ENCODE measurements at places on chromosomes 6 and 20.

DNA sequence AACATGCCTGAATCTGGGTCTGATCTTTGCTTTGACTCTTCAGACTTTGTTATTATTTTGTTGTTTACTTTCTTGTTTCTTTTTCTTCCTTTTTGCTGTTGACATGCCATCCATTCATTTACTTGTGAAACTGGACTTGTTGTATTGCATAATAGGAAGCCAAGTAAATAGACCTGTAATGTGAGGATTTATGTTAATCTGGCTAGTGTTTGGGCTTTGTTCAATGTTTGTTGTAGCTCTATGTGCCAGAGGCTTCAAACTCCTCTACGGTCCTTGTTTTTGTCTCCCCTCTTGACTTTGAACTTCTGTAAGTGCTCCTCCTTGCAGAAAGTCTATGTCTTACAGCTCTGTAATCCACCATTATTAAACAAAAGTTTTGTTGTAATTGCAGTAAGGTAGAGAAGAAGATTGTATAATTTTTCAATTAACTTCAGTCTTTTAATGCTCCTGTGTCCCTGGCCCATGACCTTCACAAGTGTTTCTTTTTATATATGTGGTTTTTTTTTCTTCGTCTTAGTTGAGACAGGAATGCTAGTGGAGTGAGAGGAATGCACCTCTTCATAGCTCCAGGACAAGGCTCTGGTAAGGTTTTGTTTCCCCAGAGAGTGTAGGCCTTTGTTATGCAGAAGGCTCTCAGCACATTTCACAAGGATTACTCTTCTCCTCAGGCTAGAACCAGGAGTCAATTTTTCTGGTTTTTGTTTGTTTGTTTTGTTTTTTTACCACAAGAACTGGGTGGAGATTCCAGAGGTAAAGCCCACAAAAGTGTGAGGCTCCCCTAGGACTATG is 1061.8 kb upstream of the CITED2 start:
- DNase-seq, result no peak

DNA sequence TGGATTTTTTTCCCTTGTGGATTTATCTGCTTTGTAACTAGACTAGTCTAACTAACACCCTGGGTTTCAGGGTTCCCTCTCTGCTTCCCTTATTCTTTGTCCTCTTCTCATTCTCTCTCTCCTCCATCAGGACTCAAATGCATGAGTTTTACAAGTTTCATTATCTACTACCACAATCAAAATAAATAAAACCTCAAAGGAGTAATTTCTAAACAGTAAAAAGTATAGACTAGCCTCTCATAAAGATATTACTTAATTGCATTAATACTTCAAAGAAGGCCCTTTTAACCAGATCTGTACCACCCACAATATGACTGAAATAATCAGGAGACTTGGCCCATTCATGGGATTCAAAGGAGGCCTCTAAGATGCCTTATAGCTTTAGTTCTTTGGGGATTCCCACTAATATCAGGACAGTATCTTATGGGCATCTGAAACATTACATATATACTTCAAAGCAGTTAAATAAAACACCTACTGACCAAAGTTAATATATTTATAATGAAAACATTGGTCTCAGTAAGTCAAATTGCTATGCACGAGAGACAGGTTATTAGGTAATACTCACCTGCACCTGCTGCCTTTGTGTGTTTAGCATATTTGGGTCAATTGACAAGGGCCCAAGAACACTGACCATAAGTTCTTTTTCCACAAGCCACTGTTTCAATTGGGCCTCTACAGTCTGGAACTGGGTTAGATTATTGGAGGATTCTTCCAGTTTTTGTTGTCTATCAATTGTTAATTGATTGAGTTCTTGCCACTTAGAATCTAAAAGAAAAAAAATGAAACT is 85.7 kb downstream of the DST start:
- DNase-seq, result no peak

- no peak for DNase-seq
These were observed 226.8 kb downstream of the C6orf118 start for GRCh38 chr6:165082636-165083035.

DNA sequence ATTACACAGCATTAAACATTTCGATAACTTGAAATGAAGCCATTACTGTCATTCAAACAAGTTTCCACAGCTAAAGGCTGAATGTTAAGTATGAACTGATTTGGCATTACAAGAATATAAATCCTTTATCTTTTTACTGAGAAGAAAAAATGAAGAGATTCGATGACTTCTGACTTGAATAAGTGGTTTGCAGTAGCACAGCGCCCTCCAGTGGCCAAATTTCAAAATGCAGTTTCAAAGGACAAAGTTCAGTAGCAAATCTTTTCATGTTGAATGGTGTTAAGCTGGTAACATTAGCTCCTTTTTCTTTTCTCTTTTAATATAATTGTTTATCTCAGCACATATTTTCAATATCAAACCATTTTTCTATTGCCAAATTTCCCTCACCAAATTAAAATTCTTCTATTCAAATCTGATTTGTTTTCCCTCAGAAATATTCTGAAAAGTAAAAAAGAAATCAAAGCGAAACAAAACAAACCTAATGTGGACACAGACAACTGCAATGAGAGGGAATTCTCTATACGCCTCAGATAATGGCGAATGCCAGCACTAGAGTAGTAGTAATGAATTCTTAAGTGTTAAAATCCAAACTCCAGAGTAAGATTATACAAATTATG is 145.7 kb downstream of the BTBD9 start:
- peak; percentile 72 for DNase-seq

GRCh38 chr6:116238083-116238482 is 15.8 kb downstream of the TSPYL4 start:
- DNase-seq, result no peak

- peak; percentile 28 for DNase-seq
These were observed 238.7 kb upstream of the SOX4 start for GRCh38 chr6:21354805-21355238.

DNA sequence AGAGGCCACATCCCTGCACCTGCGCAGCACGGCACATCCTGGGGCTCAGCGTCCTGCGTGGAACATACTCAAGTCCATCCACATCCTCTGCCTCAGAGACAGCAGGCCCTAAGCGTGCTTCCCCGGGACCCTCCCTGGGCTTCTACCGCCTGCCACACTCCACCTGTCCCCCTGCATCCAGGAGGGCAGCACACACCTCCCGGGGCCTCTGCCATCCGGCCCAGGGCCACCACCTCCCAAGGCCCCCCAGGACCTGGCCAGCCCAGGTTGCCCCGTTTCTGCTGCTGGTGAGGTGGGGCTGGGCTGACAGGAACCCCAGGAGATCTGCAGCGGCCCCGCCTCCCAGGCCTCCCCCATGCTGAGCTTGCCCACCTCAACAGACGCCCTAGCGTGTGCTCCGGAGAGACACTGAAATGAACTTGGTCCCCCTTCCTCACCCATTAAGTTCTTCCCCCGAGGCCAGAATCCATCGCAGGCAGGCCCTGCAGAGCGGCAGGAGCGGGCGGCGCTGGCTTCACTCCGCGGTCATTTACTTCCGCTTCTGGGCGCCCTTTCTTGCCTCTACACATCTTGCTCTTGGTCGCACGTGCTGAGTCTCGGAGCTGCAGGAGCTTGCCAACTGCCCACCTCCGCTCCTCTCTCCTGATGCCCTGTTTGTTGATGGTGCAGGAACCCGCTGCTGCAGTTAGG is 235.3 kb downstream of the TAF4 start:
- no peak for DNase-seq

GRCh38 chr6:8389036-8389818 is 46.1 kb downstream of the SLC35B3 start:
- DNase-seq, result no peak

DNA sequence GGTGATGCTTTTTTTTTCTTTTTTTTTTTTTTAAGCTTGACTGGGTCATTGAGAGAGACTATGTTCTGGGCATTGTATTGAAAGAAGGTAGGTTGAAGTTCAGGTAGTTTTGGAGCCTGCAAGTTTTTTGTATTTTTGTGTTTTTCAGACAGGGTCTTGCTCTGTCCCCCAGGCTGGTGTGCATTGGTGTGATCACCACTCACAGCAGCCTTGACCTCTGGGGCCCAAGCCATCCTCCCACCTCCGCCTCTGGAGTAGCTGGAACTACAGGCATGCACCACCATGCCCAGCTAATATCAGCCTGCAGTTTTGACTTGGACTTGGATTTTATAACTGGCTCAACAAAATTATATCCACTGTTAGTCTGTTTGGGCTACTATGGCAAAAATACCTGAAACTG is 31.7 kb upstream of the TFAP2A start:
- DNase-seq, result no peak

- DNase-seq, result no peak
These were observed 22.2 kb downstream of the EPB41L2 start for GRCh38 chr6:131040866-131041265.

- DNase-seq, result no peak
These were observed 1309.0 kb downstream of the EPHA7 start for GRCh38 chr6:92110403-92110802.

DNA sequence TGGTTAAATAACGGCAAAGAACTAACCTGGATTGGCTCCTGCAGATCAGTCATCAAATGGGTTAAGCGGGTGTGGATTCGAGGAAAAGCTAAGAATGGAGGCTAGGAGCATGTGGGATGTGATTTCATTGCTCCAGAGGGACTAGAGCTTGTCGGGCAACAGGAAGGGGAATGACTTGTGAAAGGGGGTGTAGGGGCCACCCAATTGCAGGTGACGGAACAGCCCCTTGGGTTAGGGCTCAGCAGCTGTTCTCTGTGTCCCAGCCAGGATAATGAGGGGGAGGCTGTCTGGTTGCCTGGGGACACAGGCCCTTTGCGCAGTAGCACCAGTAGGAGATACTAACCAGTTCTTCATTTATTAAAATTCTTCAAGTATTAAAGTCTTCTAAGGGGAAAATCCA is 25.0 kb upstream of the MRPS18A start:
- DNase-seq, result no peak

- no peak for DNase-seq
These were observed 45.0 kb upstream of the TRIM26 start for GRCh38 chr6:30258204-30258603.

GRCh38 chr6:157264701-157265100 is 58.6 kb downstream of the TMEM242 start:
- DNase-seq, result peak; percentile 56

GRCh38 chr6:7152462-7152861 is 44.7 kb downstream of the RREB1 start:
- DNase-seq, result no peak

GRCh38 chr20:15455279-15455678 is 1117.9 kb upstream of the FLRT3 start:
- DNase-seq, result no peak

DNA sequence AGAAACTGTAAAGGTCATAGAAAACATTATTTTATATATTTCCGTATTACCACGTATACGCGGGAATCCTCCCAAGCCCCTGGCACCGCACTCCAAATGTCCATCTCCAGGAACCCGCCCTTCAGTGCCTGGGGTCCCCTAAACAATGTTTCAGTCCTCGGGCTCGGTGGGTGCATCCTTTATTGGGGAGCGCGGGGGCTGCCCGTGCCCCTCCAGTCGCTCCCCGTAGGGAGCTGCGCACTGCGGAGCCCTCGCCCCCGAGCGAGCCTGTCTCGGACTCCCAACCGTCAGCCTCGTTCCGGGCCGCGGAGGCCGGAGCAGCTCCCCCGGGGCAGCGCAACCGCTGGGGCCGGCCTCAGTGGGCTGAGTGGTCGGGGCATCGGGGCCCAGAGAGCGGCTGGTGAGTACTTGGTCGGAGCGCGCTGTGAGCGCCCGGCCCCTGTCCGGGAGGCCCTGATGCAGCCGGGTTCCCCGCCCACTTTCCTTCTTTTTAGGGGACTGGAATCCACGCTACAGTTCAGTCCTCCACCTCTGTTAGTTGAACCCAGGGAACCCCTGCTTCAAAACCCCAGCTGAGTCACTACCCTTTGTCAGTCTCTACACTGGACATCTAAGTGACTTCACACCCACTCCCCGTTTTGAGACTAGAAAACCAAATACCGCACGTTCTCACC is at the start of gene DNAH8:
DNAH8 (plus strand) TSS at position 296 of the 674 bp plus-strand sequence. CDS start 7,499 bp downstream, outside the sequence.
- DNase-seq, result no peak

GRCh38 chr20:37922016-37922415 is 19.1 kb downstream of the VSTM2L start:
- DNase-seq, result no peak

GRCh38 chr6:106884576-106884975 is 90.0 kb downstream of the CD24 start:
- DNase-seq, result no peak

DNA sequence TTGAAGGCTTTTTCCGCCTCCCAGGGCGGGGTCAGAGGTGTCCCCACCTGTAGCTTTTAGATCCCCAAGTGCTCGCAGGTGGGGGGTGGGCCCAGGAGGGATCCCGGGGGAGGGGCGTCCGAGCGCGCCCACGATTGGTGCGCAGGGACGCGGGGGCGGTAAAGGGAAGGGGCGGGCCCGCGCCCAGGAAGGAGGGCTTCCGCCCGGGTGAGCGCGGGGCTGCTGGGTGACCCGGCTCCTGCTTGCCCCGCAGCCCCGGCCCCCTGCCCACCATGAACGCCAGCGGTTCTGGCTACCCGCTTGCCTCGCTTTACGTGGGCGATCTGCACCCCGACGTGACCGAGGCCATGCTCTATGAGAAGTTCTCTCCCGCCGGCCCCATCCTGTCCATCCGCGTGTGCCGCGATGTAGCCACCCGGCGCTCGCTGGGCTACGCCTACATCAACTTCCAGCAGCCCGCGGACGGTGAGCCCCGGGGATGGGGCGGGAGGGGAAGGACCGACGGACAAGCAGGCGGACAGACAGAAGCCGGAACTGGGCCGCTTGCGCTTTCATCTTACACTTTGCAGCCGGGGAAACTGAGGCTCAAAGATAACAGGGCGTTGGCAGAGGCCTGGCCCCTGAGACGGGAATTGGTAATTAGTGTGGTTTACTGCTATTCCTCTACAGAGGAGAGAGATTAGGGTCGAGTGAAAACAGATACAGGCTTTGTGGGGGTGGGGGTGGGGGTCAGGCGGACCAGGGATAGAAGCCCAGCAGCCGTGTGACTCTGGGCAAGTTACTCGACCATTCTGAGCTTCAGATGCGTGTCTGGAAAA is at the start of gene PABPC1L:
PABPC1L (plus strand) TSS at position 189 of the 818 bp plus-strand sequence; CDS start at position 273, 84 bp downstream.
- peak; percentile 68 for DNase-seq

DNA sequence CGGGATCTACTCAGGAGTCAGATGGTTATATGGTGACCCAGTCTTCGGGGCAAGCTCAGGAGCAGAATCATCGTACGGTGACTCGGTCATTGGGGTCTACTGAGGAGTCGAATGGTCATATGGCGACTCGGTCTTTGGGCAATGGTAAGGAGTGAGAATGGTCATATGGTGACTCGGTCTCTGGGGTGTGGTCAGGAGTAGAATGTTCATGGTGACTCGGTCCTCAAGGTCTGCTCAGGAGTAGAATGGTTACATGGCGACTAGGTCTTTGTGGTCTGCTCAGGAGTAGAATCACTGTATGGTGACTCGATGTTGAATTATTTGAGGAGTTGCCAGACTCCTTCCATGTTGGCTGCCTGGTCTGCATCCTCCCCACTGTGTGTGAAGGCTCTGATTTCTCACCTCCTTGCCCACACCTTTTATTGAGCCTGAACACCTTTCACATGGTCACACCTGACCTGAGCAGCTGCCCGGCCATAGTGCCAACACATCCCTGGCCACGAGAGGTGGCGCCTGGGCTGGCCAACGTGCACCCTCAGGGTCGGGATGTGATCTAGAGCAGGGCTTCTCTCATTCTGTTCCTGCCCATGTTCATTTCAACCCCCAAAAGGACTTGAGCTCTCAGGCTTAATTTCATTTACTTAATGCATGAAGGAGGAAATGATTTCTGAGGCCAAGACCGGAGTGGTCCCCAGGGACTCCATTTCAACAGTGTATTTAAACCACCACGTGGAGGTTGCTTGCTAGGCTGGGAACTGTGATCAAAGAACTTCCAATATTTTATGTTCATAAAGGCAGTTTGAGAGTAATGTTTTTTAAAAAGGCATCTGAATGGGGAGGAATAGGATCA is 119.5 kb downstream of the PHACTR3 start:
- no peak for DNase-seq
